ENCODE measurements at places on chromosomes 2 and 18.

DNA sequence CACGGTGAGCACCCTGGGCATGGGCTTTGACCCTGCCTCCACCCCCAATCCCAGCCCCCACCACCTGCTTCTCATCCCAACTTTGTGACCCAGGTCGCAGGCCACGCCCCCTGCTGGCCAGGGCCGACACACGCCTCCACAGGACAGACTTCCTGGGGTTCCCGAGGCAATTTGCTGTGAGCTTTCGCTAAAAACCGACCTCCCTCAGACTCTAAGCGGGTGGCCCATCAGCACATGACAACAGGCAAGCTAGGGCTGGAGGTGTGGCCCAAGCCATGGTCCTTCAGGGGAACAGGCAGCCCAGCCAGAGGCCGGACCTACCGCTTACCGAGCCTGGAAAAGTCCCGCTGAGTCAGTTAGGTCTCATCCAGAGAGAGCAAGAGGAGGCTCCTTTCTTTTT lies 31.9 kb downstream of the C1QL2 start:
- no peak for DNase-seq

- DNase-seq, result no peak
Measured at GRCh38 chr18:3069671-3070433, 56.9 kb upstream of the LPIN2 start.

GRCh38 chr2:70888923-70889715 lies 46.6 kb upstream of the ATP6V1B1 start:
- no peak for DNase-seq

GRCh38 chr2:99490623-99491461 lies 1.0 kb upstream of the REV1 start:
- no peak for DNase-seq

GRCh38 chr2:198054299-198054698 lies 249.9 kb downstream of the PLCL1 start:
- DNase-seq, result no peak

DNA sequence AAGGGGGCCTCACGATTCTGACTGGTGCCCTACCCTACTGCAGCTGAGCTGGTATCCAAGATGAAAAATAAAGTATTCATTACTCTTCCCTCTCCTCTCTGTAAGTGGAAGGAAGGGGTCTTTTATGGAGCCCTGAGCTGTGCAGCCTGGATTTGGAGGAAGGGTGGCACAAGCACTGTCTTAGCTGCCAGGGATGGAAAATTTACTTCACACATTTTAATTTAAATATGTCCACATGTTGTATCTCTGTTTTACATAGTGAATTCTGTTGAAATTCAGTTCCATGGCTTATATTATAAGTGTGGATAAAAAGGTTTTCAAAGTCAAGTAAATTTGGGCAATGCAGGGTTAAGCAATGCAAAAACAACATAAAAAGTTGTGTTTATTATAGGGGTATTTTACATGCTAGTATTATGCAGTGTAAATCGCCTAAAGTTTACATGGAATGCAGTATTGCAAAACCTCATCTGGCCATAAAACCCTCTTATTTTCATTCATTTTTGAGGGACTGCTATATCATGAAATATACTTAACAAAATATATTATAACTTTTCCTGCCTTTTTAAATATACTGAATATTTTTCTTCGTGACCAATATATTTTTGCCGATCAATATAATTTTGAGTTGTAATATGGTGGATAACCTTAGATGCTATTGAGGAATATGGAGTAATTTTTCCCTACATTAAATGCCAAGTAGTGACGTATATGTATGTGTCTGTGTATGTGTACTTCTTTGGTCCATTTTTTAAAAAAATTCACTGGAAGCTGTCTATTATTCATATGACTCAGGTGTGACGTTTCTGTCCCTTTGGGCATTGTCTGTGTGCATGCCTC lies 333.9 kb upstream of the CYRIA start:
- DNase-seq, result no peak

- DNase-seq, result no peak
Measured at GRCh38 chr2:23127465-23127864, 257.5 kb upstream of the KLHL29 start.

GRCh38 chr2:86284401-86284841 lies 53.0 kb downstream of the REEP1 start:
- no peak for DNase-seq

DNA sequence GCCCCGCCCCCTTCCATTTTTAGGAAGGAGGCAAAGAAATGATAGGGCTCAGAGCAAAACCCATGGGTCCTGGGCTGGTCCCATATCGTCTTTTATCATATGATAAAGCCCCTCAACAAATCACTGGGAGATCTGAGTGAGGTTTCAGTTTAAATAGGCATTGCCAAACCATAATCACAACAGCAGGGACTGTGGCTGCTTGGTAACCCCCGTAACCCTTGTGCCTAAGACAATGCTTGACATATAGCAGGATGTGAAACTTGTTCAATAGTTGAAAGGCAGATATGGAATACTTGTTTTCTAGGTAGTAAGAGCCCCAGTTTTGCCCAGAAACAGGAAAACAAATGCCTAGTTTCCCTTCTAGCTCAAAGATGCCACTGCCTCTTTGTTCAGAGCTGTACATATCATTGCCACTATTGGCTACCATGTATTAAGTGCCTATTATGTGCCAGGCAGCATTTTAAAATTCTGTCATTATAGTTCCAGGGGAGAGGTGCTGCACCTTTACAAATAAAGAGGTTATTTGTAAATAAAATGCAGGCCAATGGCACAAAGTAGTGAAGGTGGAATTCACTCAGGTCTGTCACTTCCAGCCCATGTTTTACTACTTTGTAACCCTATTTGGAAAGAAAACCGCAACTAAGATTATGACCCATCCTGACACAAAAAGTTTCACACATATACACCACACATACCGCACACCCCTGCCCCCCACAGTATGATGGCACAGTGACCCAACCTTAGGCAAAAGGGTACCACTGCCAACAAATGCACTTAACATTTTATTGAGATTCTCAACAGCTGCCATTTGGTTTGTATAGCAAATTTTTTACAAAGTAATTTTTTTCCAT lies 14.2 kb downstream of the NAGK start:
- DNase-seq, result no peak

DNA sequence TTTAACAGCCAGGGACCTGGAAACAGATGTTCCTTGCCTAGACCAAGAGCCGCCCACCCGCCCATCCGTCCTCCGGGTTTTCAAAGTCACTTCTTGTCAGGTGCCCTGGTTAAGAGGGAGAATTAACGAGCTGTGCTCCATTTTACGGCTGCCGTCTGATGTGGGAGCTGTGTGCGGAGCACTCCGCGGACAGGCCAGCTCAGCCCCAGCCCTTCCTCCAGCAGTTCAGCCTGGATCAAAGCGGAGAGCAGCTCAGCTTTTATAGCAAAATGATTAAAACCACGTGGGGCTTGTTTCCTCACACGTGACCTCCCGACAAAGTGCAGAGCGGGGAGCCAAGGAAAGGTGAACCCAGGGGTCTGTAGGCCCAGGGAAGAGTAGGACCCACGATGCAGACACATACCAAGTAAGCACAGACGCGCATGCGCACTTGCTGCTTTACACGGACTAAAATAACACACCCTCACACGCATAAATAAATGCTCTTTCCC lies 46.1 kb upstream of the PKDCC start:
- no peak for DNase-seq

- no peak for DNase-seq
Measured at GRCh38 chr18:57107140-57107832, 39.6 kb upstream of the BOD1L2 start.

- DNase-seq, result no peak
Measured at GRCh38 chr2:85145116-85145820, 12.1 kb downstream of the TCF7L1 start.

GRCh38 chr2:20578895-20579825 lies 71.7 kb downstream of the HS1BP3 start:
- no peak for DNase-seq

DNA sequence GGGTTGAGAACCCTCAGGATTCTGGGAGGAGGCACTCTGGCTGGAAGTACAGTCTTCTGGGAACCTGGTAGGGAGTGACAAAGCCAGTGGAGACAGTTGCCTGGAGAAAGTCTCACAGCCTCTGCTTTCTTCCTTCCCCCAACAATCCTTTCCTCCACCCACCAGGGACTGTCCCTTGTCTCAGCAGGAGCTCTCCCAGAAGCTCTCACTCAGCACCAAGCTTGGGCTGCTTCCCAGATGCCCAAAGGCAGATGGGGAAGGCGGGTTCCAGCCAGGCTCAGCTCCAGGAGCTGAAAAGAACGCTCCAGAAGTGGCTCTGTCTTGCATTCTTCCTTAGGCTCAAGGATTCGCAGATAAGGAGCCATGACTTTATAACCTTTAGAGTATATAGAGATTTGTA lies 7.6 kb upstream of the NAGK start:
- DNase-seq, result no peak

GRCh38 chr2:234955971-234956509 lies 4.2 kb downstream of the SH3BP4 start:
- no peak for DNase-seq

DNA sequence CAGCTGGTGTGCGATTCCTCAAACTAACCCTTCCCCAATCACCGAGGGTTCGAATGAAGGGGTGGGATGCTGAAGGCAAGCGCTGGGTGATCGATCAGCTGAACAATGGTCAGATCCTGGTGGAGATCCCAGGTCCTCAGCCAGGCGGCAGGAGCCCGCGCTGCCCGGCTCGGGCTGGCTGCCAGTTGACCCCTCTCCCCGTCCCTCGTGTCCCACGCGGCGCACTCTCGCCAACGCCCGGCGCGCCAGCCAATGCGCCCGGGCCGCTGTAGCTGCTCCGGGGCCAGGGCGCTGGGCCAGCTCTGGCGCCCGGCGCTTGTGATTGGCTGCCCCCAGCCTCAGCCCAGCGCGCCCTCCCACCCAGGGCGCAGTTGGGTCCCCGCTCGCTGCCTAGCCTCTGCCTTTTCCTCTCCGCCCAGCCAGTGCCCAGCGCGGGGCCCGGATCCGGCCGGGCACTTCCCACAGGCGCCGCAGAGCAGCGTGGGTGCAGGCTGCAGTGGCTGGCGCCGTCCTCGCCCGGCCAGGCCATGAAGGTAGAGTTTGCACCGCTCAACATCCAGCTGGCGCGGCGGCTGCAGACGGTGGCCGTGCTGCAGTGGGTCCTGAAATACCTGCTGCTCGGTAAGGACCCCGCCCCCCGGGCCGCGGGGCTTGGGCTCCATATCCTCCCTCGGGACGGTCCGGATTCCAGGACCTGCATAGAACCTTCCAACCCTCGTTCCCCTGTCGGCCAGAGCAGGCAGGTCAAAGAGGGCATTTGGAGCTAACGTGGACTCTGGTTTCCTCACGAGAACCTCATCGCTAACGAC lies at the start of gene MOGAT1:
MOGAT1 (plus strand) TSS at position 400 of the 809 bp plus-strand sequence; CDS start at position 528, 128 bp downstream.
- peak; percentile 23 for DNase-seq

GRCh38 chr2:88628571-88628939 lies 1.3 kb upstream of the EIF2AK3 start:
- DNase-seq, result no peak

- DNase-seq, result no peak
Measured at GRCh38 chr2:132489150-132489549, 72.5 kb downstream of the GPR39 start.

DNA sequence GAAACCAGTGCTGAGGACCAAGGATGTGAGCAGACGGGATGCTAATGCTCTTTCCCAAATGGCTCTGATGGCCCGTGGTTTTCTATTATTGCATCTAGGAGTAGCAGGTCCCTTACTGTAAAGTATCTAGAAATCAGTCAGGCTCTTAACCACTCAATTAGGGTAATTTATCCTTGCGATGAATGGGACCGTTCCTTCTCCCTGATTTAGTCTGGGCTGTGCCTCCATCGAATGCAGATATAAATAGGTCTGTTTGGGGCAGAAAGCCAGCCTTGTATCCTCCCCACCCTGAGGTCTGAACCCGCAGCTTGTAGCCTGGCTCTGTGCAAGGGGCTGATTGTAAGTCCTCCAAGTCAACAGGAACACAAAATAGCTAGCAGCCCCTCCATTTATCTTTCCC lies 9.5 kb upstream of the SMARCAL1 start:
- DNase-seq, result no peak

DNA sequence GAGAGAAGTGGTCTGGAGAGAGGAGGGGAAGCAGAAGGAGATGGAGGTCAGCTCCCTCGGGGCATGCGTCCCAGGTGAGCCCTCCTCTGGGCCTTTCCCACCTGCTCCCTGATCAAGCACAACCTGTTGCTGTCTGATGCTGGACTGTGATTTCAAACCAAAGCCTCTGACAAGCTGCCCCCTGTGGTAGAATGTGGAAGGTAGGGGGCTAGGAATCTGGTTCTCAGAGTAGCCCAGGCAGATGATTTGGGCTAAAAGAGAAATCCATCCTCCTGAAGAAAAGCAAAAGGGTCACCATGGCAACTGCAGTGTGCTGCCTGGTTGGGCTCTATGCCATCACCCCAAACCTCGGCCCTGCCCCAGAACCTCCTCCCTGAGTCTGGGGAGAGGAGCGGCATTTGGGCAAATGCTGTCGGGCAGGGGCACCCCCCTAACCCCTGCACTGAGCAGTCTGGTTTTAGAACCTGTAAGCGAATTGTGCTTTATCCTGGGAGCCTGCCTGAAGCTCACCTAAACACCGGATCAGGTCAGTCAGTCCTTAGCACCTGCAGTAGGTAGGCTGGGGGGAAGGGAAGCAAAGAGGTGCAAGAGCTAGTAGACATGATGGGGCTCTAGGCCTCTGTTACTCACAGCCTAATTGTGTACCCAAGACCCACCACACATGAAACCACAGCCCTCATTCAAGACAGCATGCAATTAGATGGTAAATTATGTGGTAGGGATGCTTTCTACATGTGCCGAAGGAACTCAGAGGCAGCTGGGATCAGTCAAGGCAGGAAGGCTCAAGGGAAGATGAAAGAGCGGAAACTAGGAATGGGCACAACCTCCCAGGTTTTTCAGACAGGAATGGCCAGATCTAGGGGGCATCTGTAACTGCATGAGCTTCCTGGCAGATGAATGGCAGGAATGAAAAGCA lies 83.5 kb downstream of the DNMT3A start:
- no peak for DNase-seq

DNA sequence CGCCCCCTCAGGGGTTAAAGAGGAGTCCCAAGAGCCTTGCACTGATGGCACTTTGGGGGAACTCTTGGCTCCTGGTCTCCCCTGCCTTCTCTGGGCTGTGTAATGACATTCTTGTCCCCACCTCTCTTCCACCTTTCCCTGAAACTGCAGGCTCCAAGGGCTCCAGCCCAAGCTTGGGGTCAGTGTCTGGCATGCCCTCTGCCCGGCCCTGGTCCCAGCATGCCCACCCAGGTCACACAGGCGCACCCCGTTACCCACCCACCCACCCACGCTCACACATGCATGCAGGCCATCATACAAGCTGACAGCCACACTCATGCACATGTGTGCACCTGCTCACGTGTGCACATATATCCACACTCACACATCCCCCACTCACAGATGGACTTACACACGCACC lies 6.9 kb upstream of the NT5DC4 start:
- DNase-seq, result no peak

GRCh38 chr2:203164311-203164935 lies 74.4 kb upstream of the CYP20A1 start:
- no peak for DNase-seq

GRCh38 chr2:231714639-231715498 lies 6.5 kb downstream of the PTMA start:
- DNase-seq, result peak; percentile 67

Data from NCI-H1105 treated with DMSO at 0.1 percent for 48 hours (cell line).